ENCODE measurements at places on chromosomes 1 and 21. TPM values are rescaled to one million over a fixed set of nuclear protein-coding genes. Genes with fewer than 3 reads are reported as not detected.

GRCh38 chr1:198363625-198364151 is 176.8 kb downstream of the ATP6V1G3 start:
- no peak overlapping the region for H3K4me3 ChIP-seq
- H3K27ac ChIP-seq, result no peak overlapping the region
- no peaks in the 10 kb centered on the region for H3K4me1 ChIP-seq
- no peaks in the 10 kb centered on the region for H3K36me3 ChIP-seq

- no peak overlapping the region for H3K4me3 ChIP-seq
- no peak overlapping the region for H3K27ac ChIP-seq
- H3K27me3 ChIP-seq, result no peaks in the 10 kb centered on the region
- H3K36me3 ChIP-seq, result no peaks in the 10 kb centered on the region
- DNase-seq, result no peak
Observed at GRCh38 chr1:25854554-25854953, 4.7 kb downstream of the AUNIP start.

GRCh38 chr1:31524186-31524901 is 52.0 kb upstream of the TINAGL1 start:
- no peak for DNase-seq
- peak overlapping the region; percentile 69 for H3K27ac ChIP-seq
- H3K27me3 ChIP-seq, result no peaks in the 10 kb centered on the region
- no peaks in the 10 kb centered on the region for H3K36me3 ChIP-seq
- H3K4me1 ChIP-seq, result peaks cover 31% of the 10 kb centered on the region

PTPRF gene
- 47.3 TPM for total RNA-seq

DNA sequence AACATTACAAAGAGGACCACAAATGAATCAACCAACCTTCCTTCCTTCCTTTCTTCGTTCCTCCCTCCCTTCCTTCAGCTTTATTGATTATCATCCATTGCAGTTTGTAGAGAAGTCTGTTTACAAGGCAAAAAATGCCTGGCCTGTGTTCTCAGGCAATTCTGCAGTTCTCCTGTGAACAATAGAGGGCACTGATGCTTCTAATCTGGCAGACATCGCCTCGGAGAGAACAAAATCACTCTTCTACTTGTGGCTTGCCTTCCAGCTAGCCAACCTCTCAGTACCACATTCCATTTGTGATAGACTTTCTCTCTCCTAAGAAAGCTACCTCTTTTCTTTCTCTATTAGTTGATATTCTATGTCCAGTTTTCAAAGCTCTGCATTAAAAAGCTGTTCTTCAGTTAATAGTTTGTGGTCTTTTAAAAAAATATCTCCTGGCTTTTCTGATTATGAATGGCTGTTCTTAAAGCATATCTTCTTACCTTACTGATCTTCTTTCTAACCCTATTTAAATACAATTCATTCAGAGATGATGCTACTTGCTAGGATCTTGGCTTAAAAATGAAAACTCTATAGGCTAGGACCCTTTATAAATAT is 26.9 kb upstream of the ESRRG start:
- H3K4me1 ChIP-seq, result no peaks in the 10 kb centered on the region
- H3K27me3 ChIP-seq, result no peaks in the 10 kb centered on the region
- H3K36me3 ChIP-seq, result no peaks in the 10 kb centered on the region
- DNase-seq, result peak; percentile 21
- no peak overlapping the region for H3K4me3 ChIP-seq
- no peak overlapping the region for H3K27ac ChIP-seq

- no peaks in the 10 kb centered on the region for H3K36me3 ChIP-seq
- peak overlapping the region; percentile 89 for H3K4me3 ChIP-seq
- peak overlapping the region; percentile 95 for H3K27ac ChIP-seq
- H3K27me3 ChIP-seq, result no peaks in the 10 kb centered on the region
- peaks cover 31% of the 10 kb centered on the region for H3K4me1 ChIP-seq
Observed at GRCh38 chr1:70353601-70354331, 756 bp downstream of the ANKRD13C start.

- DNase-seq, result no peak
- H3K27me3 ChIP-seq, result no peaks in the 10 kb centered on the region
Observed at GRCh38 chr1:158564608-158565007, 5.8 kb downstream of the OR6P1 start.

- no peak overlapping the region for H3K4me3 ChIP-seq
- no peaks in the 10 kb centered on the region for H3K4me1 ChIP-seq
- DNase-seq, result peak; percentile 61
- H3K27ac ChIP-seq, result no peak overlapping the region
- H3K27me3 ChIP-seq, result no peaks in the 10 kb centered on the region
Observed at GRCh38 chr1:27300341-27301051, 21.5 kb upstream of the TMEM222 start.

All from HepG2 (cell line).